NCI-H1694 (cell line): ENCODE measurements at places on chromosomes 2 and 18.

DNA sequence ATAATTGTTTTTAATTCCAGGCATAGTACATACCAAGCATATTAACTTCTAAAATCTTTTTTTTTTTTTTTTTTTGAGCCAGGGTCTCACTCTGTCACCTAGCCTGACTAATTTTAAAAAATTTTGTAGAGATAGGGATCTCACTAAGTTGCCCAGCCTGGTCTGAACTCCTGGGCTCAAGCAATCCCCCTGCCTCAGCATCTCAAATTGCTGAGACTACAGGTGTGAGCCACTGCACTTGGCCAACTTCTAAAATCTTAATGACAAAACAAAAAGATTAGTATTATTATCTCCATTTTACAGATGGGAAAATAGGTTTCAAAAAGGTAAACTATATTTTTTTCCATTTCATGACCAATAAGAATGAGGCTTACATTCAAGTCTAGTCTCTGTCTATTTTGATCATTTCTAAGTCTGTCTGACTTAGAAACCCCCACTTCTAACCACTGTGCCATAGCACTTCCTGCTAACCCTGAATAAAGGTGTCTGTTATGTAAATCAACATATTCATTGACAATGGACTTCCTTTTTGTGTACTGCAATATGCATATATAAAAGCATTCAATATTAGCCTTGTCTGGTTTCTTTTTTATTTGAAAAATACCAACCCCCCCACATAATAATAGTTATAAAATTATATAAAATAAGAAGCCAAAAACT, 28.7 kb upstream of the ZEB2 start:
- DNase-seq, result no peak

GRCh38 chr2:177784745-177785067, 287.9 kb downstream of the PDE11A start:
- DNase-seq, result no peak

DNA sequence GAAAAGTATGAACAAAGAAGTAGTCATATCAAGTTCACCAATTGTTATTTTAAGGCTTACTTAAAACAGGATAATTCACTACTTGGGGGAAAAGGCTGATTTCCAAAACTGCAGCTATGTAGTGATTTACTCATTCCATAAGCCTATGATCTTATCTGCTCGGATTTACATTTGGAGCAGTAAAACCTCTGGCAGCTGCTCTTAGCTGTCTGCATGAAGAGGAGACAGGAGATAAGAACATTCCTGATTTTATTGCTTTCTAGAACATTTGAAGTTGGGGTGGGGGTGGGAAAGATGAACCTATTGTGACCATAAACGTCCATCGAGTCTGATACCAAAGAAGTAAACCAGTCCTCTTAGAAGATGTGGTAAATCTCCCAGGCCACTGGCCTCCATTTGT, 120.9 kb downstream of the MMADHC start:
- DNase-seq, result no peak

- no peak for DNase-seq
These were observed 89.9 kb downstream of the ASAP2 start for GRCh38 chr2:9296559-9296958.

GRCh38 chr18:57141208-57142129, 5.4 kb upstream of the BOD1L2 start:
- no peak for DNase-seq
